A172 (cell line): ENCODE measurements at places on chromosomes 2 and 18. TPM values are rescaled to one million over a fixed set of nuclear protein-coding genes. Genes with fewer than 3 reads are reported as not detected.

- no peak for DNase-seq
These were observed 177.3 kb downstream of the AGAP1 start for GRCh38 chr2:235670974-235671787.

GRCh38 chr2:187942876-187943275, 348.8 kb upstream of the GULP1 start:
- no peak for DNase-seq

GRCh38 chr18:31143025-31143424, 19.6 kb downstream of the DSC1 start:
- DNase-seq: no peak

DNA sequence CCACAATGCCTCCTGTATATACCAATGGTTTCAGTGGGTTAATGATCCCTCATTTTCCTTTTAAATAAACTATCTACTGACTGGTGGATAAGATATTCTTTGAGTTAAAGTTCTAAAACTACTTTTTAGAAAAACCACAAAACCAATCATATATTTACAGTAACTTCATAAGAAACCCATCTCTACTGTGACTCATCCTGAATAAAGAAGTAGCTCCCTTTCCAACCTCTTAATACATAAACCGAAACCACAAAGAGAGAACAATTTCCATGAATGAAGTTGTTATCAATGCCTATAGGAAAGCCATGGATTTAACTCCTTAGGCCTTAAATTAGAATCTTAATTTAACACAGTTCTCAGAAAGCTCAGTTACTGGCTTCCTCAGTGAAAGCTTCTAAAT, 227.0 kb upstream of the SMAD7 start:
- peak; percentile 12 for DNase-seq

GRCh38 chr2:17148407-17149145, 369.7 kb downstream of the RAD51AP2 start:
- DNase-seq: peak; percentile 50

DNA sequence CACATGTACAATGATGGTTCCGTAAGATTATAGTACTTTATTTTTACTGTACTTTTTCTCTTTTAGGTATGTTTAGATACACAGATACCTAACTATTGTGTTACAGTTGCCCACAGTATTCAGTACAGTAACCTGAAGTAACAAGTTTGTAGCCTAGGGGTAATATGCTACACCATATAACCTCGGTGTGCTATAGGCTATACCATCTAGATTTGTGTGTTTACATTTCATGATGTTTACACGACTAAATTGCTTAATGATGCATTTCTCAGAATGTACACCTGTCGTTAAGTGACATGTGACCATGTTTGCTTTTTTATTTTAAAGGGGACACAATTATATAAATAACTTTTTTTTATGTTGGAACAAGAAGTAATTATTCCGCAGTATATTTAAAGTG, 34.5 kb downstream of the PIK3C3 start:
- DNase-seq: no peak

DNA sequence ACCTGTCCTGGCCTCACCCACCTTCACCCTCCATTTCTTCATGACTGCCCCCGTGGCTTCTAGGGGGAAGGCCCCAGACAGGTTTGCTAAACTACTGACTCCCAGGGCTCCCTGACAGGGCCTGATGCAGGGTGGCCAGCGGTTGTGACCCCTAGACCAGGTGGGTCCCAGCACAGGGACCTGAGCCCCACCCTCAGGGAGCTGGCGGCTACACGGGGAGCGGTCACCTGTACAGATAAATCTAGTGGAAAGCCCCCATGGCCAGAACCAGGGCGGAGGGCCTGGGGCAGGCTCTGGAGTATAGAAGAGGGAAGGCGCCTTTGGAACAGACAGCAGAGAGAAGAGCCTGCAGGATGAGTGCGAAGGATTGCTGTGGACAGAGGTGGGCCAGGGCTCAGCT, 42.5 kb upstream of the PLB1 start:
- DNase-seq: no peak

DNA sequence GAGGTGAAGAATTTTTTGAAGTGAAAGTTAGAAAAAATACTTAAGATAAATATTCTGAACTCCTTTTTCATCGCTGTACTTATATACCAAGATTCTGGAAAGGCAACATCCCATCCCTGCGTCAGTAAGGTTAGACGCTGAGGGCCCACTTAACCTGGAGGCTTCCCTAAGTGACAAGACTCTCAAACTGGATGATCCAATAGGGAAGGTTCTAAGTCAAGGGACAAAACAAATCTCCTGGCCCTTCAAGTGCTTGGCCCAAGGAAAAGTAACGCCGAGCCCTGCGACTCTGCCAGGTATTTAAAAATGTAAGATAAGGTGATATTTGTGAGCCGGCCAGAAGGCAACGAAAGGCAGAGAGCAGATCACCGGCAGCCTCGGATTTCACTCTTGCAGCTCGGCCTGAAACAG, 1.3 kb downstream of the STK39 start:
- peak; percentile 10 for DNase-seq

GRCh38 chr2:173239644-173240043, 115.0 kb upstream of the CDCA7 start:
- no peak for DNase-seq

DNA sequence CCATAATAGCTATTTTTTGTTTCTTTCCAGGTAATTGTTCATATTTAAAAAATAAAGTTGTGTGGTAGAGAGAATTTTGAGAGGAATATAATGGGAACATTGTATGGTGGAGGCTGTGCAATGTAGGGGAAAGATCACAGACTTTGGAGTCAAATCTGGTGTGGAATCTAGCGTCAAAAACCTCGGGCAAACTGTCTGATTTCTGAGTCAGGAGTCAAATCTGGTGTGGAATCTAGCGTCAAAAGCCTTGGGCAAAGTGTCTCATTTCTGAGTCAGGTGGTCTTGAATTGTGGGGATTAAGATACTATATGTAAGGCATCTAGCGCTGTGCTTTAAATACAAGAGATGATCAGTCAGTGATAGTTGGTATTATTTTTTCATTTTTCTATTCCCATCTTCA, 5.1 kb downstream of the PTPN4 start:
- no peak for DNase-seq

GRCh38 chr18:75350857-75351256, 76.6 kb downstream of the SMIM21 start:
- DNase-seq: no peak

GRCh38 chr2:71832844-71833243, 314.8 kb downstream of the CYP26B1 start:
- no peak for DNase-seq

DNA sequence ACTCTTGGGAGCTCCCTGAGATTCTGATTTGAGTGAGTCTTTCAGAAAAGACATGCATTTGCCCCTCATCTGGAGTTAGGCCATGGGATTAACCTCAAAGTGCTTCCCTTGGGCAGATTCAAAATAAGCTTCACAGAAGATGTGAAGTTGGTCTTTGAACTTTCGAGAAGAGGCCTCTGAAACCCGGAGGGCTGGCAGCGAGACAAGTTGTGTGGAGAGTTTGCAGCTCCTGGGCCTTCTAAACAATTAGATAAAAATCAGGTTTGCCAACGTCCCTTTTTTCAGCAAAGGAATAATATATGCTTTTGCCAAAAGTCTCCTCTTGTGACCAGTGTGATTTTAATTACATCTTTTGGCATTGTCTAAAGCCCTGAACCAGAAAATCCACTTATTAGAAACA, 489.7 kb downstream of the SOX11 start:
- no peak for DNase-seq

ERICH2 gene
- 0.33 and 0.53 TPM in 2 replicates for total RNA-seq

IL18RAP gene
- not detected in 2 replicates for total RNA-seq

METTL4 gene
- 11.0 and 13.9 TPM in 2 replicates for total RNA-seq

NFATC1 gene
- total RNA-seq: 6.5 and 7.7 TPM in 2 replicates

NAT8 gene
- total RNA-seq: not detected in 2 replicates

NGEF gene
- 33.3 and 37.5 TPM in 2 replicates for total RNA-seq

SP100 gene
- total RNA-seq: 60.7 and 66.5 TPM in 2 replicates

SKOR2 gene
- not detected in 2 replicates for total RNA-seq

ZNF519 gene
- 11.1 and 19.4 TPM in 2 replicates for total RNA-seq

CD8A gene
- not detected in 2 replicates for total RNA-seq

VWA3B gene
- not detected in 2 replicates for total RNA-seq

RFX8 gene
- not detected in 2 replicates for total RNA-seq

FAM237A gene
- not detected in 2 replicates for total RNA-seq

ANKRD30BL gene
- not detected in 2 replicates for total RNA-seq
